ENCODE measurements at places on chromosomes 5 and 9.

DNA sequence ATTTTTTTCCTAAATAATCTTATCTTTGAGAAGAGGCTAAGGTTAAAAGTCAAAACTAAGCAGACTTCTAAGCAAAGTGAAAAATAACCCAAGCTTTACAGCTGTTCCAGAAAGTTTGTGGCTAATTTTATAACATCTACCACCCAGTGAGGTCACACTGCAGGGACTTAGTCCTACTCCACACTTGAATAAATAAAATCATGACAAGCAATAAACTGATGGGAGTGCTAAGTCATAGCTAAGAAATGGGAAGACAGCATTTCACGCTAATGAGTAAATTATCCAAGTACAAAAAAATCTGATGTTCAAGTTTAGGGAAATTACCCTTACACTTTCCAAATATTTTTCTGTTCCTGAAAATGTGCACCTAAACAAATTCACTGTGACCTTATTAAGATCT, 47.7 kb downstream of the ZNF608 start:
- no peak for DNase-seq

DNA sequence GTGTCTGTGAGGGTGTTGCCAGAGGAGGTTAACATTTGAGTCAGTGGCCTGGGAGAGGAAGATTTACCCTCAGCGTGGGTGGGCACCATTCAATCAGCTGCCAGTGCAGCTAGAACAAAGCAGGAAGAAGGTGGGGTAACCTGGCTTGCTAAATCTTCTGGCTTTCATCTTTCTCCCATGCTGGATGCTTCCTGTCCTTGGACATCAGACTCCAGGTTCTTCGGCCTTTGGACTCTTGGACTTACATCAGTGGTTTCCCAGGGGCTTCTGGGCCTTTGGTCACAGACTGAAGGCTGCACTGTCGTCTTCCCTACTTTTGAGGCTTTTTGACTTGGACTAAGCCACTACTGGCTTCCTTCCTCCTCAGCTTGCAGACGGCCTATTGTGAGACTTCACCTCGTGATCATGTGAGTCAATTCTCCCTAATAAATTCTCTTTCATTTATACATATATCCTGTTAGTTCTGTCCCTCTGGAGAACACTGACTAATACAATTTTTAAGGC, 38.1 kb downstream of the PBX3 start:
- DNase-seq: no peak

GRCh38 chr9:69768101-69768500, 8.3 kb upstream of the PTAR1 start:
- DNase-seq: no peak

DNA sequence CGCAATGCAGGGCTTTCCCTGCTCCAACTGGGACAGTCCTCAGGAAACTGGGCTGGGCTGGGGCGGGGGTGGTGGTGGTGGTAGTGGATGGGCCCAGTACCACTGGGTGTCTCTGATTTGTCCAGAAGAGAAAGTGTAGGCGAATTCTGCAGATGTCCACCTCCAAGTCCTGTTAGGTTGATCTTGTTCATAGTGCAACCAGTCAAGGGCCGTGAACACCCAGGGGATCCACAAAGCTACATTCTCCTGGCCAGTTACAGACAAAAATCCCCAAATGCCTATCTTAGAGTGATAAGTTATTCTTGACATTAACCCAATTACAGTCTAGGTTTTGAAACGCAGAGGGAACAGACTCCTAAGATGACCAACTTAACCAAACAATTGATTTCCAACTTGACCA, 97.5 kb upstream of the SHB start:
- DNase-seq: no peak

GRCh38 chr5:55868846-55869245, 17.7 kb downstream of the IL31RA start:
- DNase-seq: peak; percentile 81

DNA sequence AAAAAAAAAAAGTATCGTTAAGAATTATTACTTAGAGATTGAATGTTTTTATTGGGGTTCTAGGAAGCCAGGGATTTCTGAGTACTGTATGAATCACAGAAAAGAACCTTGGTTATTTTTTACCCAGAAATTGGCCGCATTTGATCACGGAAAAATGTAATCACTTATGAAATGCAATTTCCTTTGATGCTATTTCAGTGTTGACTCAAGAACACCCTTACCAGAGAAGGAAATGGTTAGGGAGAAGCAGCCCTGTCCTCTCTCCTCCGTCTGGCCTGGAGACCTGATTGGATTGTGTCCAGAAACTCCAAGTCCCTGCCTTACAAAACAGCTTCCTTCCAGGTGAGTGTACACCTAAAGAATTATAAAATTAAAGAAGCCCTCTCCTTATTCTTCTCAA, 116.7 kb downstream of the MED10 start:
- no peak for DNase-seq

GRCh38 chr9:8419596-8420275, 620.2 kb upstream of the DMAC1 start:
- DNase-seq: no peak

GRCh38 chr9:93198117-93198837, 14.3 kb downstream of the WNK2 start:
- no peak for DNase-seq

GRCh38 chr5:125700380-125700861, 722.8 kb upstream of the GRAMD2B start:
- no peak for DNase-seq

DNA sequence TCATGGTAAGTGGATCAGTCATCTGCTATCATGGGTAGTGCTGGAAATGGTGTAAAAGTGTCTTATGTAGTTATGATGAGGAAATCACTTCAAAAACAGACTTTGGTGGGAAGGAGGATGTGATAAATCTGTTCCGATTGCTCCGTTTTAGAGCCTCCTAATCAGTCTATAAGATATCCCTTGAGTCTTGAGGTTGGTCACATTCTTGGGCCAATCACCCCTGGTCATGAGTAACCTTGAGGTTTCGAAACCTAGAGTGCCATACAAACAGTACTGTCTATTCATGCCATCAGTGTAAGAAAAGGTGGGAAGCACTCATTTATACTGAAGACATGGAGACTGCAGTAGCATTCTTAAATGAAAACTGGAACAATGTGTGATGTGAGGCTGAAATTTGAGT, 45.8 kb downstream of the LRRTM2 start:
- no peak for DNase-seq

- DNase-seq: no peak
These were observed 709 bp downstream of the IQGAP2 start for GRCh38 chr5:76403766-76404222.

DNA sequence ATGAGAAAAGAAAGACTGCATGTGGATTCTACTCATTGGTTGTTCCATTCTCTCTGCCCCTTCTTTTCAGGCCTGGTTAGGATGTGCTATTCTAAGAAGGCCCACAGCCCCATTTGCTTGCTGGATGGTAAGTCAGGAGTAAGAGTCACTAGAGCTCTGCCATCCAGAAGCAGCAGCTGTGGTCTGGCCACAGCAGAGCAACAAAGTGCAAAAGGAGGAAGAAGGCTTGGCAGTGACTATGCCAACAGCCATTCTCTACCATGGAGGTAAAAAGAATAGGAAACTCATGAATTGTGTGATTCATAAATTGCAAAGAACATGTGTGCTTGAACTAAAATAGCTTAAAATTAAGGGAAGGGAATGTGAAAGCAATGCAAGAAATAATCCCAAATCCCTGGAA, 20.9 kb downstream of the KLHL3 start:
- DNase-seq: no peak

DNA sequence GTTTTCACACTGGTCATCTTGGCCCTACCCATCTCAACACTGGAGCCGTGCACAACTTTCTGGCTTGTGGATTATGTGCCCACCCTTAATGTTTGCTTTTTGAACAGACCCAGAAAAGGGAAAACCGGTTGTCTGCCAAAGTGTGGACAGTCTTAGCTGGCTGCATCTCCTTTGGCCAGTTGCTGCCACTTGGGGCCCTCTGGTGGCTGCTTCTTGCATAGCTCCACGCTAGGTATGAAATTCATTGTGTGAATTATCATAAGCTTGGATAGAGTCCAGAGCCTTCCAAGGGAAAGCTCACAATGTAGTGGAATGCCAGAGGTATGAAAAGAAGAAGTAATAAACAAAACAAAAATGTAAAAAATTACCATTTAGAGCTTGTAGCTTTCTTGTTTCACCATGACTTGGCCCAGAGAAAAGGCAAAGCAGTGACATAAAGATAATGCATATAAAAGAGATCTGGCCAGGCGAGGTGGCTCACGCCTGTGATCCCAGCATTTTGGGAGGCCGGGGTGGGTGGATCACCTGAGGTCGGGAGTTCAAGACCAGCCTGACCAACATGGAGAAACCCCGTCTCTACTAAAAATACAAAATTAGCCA, 12.5 kb upstream of the SLC36A3 start:
- DNase-seq: peak; percentile 6

DNA sequence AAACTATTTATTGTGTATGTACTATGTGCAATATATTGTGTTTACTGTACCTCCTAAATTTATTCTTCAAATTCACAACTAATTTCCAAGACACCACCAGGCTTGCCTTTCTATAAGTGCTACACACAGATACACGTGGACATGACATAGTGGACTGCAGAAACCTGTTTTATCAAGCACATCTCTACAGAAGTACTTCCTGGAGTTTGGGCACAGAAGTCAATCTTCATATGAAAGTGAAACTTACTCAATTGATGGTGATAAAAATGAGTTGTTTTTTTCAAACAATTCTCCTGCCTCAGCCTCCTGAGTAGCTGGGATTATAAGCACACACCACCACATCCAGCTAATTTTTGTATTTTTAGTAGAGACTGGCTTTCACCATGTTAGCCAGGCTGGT, 57.6 kb downstream of the NLN start:
- DNase-seq: no peak

- DNase-seq: no peak
These were observed 41.4 kb upstream of the CLPTM1L start for GRCh38 chr5:1386274-1386717.

DNA sequence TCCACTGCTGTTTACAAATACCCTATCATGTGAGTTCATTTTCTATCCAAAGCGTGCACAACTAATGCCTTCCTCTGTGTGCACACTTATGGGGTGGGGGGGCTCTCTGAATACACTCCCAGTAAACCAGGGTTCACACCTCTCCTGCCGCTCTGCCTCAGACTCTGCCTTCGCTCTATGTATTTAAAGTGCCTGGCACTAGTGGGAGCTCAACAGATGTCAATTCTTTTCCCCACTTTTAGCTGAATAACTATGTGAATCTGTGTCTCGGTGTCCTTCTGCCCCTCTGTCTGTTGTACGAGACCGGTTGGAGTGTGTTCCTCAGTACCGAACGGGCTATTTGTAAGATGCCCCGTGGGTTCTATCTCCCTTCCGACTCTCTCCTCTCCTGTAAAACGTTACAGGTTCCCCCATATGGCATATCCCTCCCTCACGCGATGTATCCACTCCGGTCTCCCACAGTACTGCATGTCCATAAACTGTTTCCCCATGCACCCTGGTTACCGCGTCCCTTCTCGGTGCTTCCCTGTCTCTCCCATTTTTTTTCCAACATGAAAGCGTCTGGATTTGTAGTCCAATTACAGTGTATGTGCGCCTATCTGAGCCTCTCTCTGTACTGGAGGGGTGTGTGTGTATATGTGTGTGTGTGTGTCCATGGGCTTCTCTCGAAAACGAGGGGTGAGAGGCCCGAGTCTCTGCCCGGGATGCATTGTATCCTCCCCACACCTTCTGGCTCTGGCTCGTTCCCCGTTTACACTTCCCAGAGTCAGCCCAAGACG, 1.6 kb downstream of the ELL2 start:
- DNase-seq: no peak

GRCh38 chr5:173614591-173614990, 1.9 kb downstream of the BOD1 start:
- DNase-seq: no peak

DNA sequence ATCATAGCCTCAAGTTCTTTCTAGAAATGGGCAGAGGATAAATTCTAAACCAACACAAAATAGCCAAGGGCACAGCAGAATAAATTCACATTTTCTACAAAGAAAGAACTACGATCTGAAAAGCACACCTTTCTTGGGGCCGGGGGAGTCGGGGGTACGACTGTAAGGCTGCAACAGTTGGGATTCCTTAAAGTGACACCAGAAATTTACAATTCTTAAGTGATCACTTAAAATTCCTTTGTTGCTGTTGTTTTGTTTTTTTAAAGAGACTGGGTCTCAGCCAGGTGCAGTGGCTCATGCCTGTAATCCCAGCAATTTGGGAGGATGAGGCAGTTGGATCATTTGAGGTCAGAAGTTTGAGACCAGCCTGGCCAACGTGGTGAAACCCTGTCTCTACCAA, 95.8 kb downstream of the CDK5RAP2 start:
- DNase-seq: no peak

DNA sequence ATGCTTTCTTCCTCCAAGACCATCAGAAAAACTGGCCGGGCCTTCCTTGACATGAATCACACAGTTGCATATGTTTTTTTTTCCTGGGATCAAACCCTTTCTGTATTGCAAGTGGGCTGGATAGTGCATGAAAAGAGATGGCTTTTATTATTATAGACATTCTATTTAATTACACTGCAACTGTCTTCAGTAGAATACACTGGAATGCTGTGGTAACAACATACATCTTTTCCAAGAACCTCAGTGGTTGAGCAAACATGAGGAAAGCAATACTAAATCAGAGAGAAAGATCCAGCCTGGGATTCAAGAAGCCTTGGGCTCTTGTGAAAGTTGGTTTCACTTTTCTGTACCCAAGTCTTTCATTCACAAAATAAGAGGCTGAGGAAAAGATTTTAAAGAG, 193.0 kb downstream of the DMAC1 start:
- DNase-seq: no peak

DNA sequence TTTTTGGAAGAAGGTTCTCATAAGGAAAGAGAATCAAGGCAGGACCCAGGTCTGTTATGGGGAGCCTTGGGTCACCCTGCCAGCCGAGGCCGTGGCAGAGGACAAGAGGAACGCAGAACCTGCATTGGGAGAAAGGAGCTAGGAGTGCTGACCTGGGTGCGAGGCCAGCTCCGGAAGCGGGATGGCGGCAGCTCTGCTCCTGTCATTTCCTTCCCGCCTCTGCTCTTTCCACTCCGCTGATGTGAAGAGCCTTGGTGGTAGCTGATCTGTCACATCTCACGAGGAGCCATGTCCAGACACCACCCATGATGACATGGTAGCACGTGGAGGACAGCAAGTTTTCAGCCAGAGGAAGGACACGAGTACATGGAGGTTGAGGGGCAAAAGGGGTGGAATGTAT, 109.5 kb upstream of the COL5A1 start:
- DNase-seq: no peak

- no peak for DNase-seq
These were observed 391.1 kb upstream of the GRIA1 start for GRCh38 chr5:153099328-153099727.

- peak; percentile 12 for DNase-seq
These were observed 50.8 kb downstream of the KCNN2 start for GRCh38 chr5:114412510-114413171.

DNA sequence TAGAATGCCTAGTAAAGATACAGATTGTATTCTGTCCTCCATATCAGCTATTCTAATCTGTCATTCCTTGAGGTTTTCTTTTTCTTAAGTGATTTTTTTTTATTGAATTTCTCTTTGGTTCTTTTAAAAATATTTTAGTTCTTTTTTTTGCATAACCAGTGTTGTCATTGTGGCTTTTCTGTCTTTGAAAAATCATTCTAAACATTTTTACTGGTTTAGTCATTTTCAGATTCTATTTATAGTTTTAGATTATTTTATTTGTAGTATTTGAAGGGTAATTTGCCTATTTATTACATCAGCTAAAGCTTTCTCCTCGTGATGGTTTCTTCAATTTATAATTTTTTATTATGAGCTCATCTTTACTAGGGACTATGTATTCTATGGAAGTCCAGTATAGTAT, 78.1 kb downstream of the NDUFAF2 start:
- no peak for DNase-seq

- DNase-seq: peak; percentile 89
These were observed 9.6 kb upstream of the TRAF1 start for GRCh38 chr9:120936011-120936763.

GRCh38 chr5:137478043-137478442, 21.1 kb downstream of the SPOCK1 start:
- no peak for DNase-seq

All from T1000 (cell line).